Cortex of kidney (tissue), 1 donor: ENCODE measurements at places on chromosomes 5 and 9.

DNA sequence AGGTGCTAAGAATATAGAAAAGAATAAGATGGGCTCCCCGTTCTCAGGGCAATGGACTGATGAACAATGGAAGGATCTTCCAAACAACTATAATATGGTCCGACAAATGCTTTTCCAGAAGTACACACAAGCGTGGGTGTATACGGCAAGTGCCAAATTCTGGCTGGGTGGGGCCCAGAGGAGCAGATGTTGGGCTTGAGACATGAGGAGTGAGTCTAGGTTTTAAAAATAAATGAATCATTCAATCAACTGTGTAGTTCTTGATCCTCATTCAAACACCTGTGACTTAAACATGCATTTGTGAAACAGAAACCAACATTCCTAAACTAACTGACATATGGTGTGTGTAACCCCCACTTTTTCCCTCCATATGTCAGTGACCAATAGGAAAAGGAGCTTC, 47.9 kb downstream of the MFAP3 start:
- DNase-seq: no peak

DNA sequence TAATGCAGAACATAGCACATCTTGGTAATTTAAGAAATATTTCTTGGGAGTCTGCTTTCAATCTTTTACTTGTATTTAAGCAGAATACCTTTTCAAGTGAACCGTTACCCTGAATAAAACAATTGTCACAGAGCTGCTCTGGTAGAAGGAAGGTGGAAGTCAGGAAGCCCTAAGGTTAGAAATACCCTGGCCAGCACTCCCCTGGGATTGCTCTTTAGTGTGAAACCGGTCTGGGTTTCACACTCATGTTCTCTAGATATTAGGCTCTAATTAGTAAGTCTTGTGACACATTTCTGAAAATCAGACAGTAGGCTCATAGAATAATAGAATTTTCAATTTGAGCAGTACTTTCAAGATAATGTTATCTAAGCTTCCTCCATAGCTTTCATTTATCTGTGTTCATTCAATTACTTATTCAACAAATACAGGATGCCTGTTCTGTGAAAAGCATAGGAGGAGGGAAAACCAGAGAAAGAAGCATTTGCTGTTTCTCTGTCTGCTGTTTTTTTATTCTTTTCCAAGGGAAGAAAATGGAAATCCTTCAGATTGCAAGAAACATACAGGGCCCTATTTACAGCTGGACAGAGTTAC, 825.5 kb downstream of the TLR4 start:
- DNase-seq: no peak

DNA sequence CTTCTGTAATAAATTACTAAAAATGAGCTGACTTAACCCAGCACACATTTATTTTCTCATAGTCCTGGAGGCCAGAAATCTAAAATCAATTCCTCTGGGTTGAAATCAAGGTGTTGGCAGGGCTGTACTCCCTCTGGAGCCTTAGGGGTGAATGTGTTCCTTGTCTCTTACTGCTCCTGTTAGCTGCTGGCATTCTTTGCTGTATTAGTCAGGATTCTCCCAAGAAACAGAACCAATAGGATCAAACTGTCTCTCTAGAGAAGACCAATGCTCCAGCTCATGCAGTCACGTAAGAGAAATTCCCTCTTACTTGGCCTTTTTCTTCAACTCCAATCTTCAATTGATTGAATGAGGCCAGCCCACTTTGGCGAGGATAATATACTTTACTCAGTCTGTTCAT, 15.3 kb upstream of the CD180 start:
- DNase-seq: no peak

DNA sequence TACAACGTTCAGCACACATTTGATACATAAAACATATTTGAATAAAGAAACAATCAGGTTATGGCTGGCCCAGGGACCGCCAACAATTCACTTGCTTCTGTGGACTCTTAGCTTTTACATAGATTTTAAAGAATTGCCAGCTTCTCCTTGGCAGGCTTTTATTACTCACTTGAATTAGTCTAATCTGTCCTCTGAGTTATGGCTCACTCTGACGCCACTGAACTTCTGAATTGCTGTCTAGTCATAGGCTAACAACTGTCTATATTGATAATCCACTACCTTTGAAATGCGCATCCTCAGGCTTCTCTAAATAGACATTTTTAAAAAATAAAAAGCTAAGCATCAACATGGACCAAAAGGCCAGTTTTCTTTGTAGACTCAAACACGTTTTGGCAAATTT, 317.4 kb upstream of the SGCD start:
- no peak for DNase-seq

GRCh38 chr5:139131465-139131864, 66.7 kb downstream of the SIL1 start:
- no peak for DNase-seq

- DNase-seq: no peak
Measured at GRCh38 chr5:34841816-34842215, 2.9 kb downstream of the TTC23L start.

DNA sequence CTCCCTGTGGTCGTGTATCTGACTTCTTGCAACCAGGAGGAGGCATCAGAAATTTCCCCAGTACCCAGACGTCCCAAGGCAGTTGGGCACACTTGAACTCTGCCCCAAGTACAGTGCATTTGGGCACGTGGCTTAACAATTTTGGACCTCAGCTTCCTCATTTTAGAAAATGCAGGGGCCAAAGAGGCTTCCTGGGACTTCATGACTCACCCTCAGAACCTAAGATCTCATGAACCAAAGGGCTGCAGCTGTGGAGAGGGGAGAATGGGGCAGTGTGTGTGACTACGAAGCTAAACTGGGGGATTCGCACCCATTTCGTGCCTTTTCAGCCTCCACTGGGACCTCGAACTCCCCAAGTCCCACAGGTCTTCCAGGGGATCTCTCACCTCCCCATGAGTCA, 59.2 kb downstream of the SYK start:
- DNase-seq: no peak

DNA sequence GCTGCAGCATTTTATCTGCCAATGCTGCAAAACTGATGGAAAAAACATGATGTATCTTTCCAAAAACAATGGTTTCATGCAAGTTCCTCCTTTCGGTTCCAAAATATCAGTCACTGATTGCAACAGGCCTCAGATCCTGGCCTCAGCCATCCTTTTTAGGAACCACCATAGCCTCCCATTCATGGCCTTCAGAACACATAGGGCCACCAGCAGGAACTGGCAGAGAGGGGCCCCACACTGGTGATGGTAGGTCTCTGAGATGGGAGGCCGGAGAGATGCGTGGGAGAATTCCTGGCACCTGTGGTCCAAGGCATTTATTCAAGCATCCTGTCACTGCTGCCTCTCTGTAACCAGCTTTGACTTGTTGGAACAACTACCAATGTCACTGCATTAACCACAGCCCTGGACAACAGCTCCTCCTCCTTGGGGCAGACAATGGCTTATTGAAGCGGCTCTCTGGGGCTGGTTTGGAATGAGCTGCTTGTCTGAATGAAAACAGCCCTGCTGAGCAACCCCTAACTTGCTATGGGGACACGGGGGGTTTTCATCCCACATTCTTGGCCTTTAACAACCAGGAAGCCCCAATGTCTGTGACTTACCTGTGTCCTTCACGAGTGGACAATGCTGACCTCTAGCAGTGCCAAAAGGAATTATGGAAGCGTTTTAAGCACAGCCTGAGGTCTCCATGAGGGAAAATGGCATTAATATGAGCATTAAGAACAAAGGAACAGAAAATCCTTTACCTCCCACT, 108.1 kb downstream of the LHFPL2 start:
- DNase-seq: no peak

GRCh38 chr5:51908215-51908614, 525.0 kb downstream of the ISL1 start:
- no peak for DNase-seq

GRCh38 chr9:109012009-109012875, 1.1 kb downstream of the CTNNAL1 start:
- DNase-seq: no peak

GRCh38 chr5:124906339-124907097, 160.1 kb upstream of the ZNF608 start:
- DNase-seq: no peak

DNA sequence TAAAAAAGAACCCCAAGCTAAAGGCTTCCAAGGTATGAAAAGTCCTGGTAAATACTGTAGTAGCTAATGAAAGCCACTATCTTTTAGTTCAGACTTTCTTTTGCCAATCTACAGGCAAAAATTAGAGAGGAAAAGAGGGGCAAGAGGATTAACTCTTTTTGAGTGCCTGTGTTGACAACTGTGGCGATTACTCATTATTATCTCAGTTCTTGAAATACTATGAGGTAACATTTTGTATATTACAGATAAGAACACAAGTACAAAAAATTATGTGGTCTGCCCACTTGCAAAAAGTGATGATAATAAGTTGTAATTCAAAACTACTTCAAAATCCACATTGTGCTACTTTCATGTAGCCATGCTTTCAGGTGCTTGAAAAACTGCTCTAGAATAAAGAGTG, 144.0 kb downstream of the DTWD2 start:
- no peak for DNase-seq

GRCh38 chr5:111063709-111064322, 7.7 kb upstream of the TSLP start:
- DNase-seq: no peak

DNA sequence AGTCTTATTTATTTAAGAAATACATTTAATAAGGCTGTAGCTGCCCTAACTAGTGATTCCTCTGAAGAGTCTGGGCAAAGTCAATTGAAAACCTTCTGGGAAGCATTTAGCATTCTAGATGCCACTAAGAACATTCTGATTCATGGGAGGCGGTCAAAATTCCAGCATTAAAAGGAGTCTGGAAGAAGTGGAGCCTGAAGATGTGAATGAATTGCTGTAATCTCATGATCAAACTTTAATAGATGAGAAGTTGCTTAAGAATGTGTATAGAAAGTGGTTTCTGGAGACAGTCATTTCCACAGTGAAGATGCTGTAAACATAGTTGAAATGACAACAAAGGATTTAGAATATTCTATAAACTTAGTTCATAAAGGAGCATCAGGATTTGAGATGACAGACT, 61.4 kb downstream of the WDR41 start:
- no peak for DNase-seq

- no peak for DNase-seq
Measured at GRCh38 chr9:113895526-113895925, 19.4 kb downstream of the ZNF618 start.

- no peak for DNase-seq
Measured at GRCh38 chr5:118981783-118982182, 6.6 kb downstream of the DTWD2 start.
